ENCODE measurements at places on chromosomes 5 and 9.

DNA sequence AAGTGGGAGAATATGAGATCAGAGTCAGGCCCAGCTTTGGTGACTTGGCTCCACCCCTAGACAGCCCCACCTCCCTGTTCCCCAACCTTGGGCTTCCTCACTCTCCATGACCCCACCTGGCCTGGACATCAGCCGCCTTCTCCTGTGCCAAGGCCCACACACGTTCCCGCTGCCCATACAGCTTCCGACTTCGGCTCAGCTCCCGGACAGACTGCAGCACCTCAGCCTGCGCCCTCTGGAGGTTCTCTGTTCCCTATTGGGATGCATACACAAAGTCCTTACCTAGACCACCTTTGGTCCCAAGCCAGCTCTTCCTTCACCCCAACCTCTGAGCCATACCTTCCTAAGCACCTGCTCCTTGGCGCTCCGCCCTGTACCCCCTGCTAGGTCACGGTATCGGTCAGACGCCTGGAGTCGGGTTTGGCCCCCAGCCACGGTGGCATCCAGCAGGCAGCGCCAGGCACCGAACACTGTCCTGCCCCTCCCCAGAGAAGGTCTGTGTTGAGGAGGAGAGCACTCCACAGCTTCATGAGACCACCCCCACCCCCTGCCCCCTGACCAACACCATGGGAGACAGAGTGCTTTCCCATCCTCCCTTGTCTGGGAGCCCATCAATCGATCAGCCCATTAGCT, 2.0 kb downstream of the FCHSD1 start:
- no peak for DNase-seq

GRCh38 chr5:148788636-148789035, 37.8 kb upstream of the ADRB2 start:
- DNase-seq = no peak

GRCh38 chr9:129640871-129641749, 841 bp downstream of the ASB6 start:
- no peak for DNase-seq

DNA sequence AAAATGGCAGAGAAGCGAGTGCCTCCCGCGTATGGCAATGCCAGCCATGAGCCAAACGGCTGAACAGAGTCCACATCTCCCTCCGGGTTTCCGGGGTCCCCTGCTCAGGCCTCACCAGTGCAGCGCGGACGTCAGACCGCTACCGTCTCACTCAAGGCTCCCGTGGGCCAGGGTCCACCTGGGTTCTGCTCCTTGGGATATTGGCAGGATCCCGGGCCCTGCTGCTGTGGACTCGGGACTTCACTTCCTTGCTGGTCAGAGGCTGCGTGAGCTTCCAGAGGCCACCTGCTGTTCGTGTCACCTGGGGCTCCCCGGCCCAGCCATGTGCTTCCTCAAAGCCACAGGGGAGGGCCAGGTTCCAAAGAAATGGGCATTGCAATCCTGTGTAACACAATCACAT, 38.4 kb upstream of the CLPTM1L start:
- DNase-seq = no peak

- DNase-seq = no peak
Measured at GRCh38 chr9:125462861-125463291, 201.2 kb downstream of the GAPVD1 start.

- no peak for DNase-seq
Measured at GRCh38 chr9:95092262-95093072, 225.0 kb downstream of the FANCC start.

DNA sequence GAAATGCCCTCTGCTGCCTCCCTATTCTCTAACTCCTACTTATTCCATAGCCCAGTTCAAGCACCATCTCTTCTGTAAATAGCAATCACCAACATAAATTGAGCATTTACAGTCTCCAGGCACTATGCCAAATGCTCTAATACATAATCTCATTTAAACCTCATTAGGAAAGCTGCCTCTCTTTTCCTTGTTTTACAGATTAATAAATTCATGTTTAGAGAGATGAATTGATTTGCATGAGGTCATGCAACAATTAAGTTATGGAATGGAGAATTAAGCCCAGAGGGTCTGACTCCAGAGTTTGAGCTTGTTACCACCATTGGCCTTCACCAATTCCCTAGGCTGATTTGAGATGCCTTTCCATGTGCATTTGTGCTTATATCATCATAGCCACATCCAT, 23.4 kb upstream of the RFX3 start:
- DNase-seq = no peak

- DNase-seq = no peak
Measured at GRCh38 chr9:35603506-35603985, 1.5 kb upstream of the TESK1 start.

- no peak for DNase-seq
Measured at GRCh38 chr9:21660976-21661375, 141.5 kb upstream of the MTAP start.

- DNase-seq = no peak
Measured at GRCh38 chr9:37377688-37378612, 44.5 kb upstream of the GRHPR start.

DNA sequence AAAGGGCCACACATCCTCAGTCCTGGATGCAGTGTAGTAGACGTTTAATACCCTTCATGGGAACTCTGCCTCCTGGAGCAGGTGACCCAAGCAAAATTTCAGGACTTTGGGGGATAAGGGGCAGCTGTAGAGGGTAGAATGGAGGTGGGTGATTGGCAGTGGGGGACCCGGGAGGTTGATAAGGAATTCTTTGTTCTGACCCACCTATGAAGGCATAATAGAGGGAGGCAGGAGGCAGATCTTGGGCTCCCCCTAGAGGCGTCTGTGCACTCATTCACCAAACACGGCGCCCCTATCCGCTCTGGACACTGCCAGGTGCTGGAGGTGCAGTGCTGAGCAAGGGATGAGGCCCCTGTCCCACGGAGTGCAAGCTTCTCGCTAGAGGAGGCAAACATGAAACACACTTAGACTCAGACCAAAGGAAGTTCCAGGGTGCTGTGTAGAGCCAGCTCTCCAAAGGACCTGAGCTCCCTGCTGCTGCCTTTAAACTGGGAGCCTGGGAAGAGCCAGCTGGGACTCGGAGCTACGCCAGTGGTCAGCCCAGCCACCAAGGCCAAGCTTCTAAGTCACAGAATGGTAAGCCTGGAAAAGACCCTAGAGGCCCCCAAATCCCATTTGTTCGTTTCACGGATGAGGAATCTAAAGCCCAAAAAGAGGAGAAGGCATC, 7.7 kb downstream of the IL17B start:
- peak; percentile 14 for DNase-seq

GRCh38 chr9:37596504-37596903, 4.1 kb upstream of the TOMM5 start:
- no peak for DNase-seq

GRCh38 chr5:137735555-137736284, at the start of gene KLHL3:
Gene KLHL3, minus strand, starts transcription at chr5:137736089. Its CDS starts 443 bp downstream, at chr5:137735646.
- DNase-seq = no peak

DNA sequence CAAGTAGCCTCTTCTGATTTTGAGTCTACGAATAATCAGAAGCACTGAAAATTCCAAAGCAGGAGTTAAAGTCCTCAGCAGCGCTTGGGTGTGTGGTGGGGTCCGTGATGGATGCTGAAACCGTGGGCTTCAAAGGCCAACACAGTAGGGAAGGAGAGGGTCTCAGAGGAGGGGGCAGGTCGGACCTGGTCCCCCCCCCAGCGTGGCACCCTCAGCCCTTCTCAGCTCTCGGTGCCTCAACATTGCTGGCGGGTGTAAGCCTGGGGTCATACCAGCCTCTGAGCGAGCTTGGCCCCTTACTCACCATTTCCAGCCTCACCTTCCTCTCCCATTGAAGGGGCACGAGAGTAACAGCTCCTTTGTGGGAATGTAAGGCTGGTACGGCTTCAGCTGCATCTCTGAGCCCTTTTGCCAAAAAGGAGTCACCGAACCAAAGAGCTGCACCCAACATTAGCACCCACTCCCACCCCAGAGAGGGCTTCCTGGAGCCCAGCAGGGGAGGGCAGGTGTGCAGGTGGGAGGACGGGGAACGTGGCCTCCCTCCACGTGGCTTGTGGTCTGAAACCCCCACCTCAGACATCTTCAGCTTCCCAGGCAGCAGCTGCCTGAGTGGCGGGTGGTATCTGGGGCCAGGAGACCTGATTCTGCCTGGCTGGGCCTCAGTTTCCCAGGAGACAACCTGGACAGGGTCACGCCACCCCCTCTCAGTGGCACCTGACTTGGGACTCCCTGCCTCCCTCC, 6.7 kb upstream of the LCN1 start:
- DNase-seq = no peak

DNA sequence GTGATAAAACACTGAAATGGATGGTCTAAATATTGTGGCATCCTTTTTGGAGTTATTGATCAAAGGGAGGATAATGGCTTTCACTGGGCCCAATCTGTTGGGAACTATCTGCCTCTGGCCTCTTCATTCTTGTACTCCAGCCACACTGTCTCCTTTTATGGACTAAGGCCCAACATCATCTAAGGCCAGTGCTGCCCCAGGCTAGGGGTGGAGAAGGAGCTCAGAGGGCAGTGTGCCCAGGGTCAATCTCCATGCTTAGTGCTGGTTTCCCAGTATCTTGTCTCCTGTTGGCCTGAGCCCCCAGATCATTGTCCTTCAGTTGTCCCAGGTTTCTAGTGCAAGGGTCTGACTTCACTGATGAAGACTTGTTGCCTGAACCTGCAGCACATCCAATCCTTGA, 26.4 kb upstream of the JMY start:
- DNase-seq = no peak

All from hypothalamus (tissue), 51 donors.